GM12891 (cell line): ENCODE measurements at places on chromosomes 4 and X.

GRCh38 chr4:140121646-140122045 lies 32.3 kb downstream of the MAML3 start:
- no peak for DNase-seq

DNA sequence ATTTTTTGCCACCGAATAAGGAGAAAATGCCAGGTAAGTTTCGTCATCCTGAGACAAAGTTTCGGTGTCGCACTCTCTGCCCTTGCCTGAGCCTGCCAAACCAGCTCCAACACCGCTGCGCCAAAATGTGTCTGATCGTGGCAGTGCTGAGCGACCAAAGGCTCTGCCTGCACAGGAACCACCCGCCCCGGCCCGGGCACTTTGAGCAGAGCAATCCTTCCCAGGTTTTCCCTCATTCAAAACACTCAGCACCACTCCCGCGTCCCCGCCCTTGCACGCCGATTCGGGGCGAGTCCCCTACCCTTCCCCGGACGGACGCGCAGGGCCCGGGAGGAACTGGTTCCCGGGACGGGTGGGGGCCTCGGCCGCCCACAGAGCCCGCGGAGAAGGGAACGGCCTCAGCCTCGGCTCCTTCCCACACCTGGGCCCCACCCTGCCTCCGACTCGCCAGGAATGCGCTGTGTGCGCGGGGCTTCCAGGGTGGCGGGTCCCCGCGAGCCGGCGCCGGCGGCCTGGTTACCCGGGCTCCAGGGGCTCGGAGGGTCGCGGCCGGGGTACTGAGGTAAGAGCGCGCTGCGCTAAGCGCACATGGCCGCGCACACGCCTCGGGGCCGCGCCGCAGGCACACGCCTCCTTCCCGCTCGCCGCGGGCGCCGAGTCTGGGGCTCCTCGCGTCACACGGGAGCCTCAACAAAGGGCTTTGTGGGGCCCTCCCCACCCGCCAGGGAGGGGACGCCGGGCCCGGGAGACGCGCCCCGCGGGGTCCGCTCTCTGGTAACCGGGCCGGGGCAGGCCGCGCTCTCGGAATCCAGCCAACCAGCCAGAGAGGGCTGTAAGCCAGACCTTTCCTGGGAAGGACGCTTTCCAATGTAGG lies at the start of gene C4orf36:
C4orf36 (minus strand) TSS at position 661 of the 874 bp plus-strand sequence. CDS start 902 bp downstream, outside the sequence.
- DNase-seq = peak; percentile 47

GRCh38 chrX:139423186-139423585 lies 107.4 kb upstream of the F9 start:
- no peak for DNase-seq

DNA sequence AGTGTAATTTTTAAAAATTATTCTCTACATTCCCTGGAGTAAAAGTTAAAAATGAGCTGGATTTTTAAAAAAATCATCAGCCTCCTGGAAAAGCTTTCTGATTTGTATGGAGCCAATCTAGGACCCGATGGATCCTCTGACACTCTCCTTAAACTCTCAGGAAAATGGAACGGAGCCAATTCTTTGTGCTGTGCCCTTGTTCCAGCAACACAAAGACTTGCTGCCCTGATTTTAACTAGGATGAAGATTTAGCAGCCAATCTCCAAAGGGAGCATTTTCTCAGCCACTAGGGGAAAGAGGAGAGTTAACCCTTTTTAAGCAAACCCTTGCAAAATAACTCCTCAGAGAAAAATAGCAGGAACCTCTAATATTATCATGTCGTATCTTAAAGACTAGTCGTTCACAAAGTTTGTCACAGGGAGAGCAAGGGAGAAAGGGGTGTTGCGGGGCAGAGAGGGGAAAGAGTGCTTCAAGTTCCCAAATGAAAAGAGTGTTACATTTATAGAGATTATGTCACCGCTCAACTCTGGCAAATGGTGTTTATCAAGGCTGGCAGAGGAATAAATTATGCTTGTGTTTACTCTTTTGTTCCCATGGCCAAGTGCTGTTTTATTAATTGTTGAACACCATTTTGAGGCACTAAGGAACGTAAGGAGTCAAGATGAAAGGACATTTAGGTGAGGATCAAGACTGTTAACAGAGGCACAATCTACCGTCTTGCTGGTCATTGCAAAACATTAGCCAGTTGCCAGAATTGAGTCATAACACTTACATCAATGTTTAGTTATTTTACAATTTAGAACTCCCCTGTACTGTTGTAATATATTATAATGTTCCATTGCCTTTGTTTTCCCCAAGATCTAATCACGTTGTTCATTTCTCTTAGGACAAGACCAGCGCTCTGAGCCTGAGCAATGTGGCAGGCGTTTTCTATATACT lies 250.7 kb downstream of the THOC2 start:
- DNase-seq = no peak

GRCh38 chr4:110005461-110006056 lies 92.9 kb downstream of the EGF start:
- DNase-seq = no peak
